Heart left ventricle (tissue), 16 donors: ENCODE measurements at places on chromosomes 1 and 21. TPM values are rescaled to one million over a fixed set of nuclear protein-coding genes. Genes with fewer than 3 reads are reported as not detected.

DNA sequence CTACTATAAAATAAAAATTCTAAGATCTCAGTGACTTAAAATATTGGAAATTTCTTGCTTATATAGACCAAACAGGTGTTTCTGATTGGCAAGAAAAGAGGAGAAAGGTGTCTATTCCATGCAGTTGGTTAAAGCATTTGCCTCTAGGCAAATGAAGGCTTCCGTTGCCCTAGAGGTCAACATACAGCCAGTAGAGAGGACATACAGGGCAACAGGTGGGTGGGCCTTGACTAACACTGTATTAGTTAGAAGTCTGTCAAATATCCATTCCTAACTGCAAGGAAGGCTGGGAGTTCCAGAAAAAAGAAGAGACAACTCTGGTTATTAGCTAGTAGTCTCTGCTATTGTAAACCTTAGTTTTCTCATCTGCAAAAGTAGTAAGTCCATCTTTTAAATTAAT is 43.0 kb downstream of the TNFSF4 start:
- DNase-seq, result no peak
- H3K36me3 ChIP-seq, result no peaks in the 10 kb centered on the region
- no peak overlapping the region for H3K4me3 ChIP-seq
- no peaks in the 10 kb centered on the region for H3K4me1 ChIP-seq

GRCh38 chr1:29504196-29504595 is 267.9 kb downstream of the PTPRU start:
- H3K36me3 ChIP-seq, result no peaks in the 10 kb centered on the region
- no peak overlapping the region for H3K27ac ChIP-seq
- peaks cover under 1% of the 10 kb centered on the region for H3K27me3 ChIP-seq
- DNase-seq, result no peak
- H3K4me3 ChIP-seq, result no peak overlapping the region

DNA sequence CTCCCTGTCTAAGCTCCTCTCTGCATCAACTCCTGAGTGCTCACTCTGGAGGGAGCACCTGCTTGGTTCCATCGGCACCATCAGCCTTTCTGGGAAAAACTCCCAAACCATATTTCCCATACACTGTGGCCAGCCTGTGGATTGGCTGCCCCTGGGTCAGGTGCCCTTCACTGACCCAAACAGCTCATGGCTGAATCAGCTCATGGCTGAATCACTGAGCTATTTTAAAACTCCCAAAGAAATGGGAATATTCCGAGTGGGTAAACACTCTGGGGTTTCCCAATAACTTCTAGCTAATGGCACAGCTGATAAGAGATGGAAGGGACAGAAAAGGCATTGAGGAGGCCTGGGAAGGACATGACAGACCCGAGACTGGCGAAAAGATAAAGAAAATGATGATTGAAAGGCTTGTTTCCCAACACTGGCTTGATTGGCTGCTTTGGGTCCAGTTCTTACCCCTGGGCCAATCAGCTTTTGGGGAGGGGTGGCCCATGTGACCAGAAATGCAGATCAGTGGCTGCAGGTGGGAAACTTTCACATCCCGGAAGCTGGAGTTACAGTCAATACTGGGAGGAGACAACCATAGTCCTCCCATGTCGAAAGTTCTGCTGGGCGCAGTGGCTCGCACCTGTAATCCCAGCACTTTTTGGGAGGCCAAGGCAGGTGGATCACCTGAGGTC is 37.3 kb upstream of the KAZN start:
- no peaks in the 10 kb centered on the region for H3K36me3 ChIP-seq
- no peaks in the 10 kb centered on the region for H3K27me3 ChIP-seq
- no peak overlapping the region for H3K4me3 ChIP-seq
- no peaks in the 10 kb centered on the region for H3K4me1 ChIP-seq
- H3K27ac ChIP-seq, result no peak overlapping the region

- H3K36me3 ChIP-seq, result no peaks in the 10 kb centered on the region
- no peaks in the 10 kb centered on the region for H3K27me3 ChIP-seq
- no peak overlapping the region for H3K4me3 ChIP-seq
- H3K4me1 ChIP-seq, result peaks cover 11% of the 10 kb centered on the region
- no peak for DNase-seq
Measured at GRCh38 chr1:171922999-171923398, 81.7 kb downstream of the DNM3 start.

DNA sequence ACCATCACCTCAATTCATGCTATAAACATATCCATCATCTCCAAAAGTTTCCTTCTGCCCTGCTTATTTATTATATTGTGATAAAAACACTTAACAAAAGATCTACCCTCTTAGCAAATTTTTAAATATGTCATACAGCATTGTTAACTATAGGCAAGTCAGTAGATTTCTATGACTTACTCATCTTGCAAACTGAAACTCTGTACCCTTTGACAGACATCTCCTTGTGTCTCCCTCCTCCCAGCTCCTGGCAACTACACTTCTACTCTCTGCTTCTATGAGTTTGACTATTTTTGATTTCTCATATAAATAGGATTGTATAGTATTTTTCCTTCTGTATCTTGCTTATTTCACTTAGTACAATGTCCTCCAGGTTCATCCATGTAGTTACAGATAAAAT is 174.8 kb downstream of the TNFSF18 start:
- no peaks in the 10 kb centered on the region for H3K36me3 ChIP-seq
- H3K4me3 ChIP-seq, result no peak overlapping the region
- no peaks in the 10 kb centered on the region for H3K27me3 ChIP-seq
- no peak for DNase-seq
- H3K4me1 ChIP-seq, result no peaks in the 10 kb centered on the region

DNA sequence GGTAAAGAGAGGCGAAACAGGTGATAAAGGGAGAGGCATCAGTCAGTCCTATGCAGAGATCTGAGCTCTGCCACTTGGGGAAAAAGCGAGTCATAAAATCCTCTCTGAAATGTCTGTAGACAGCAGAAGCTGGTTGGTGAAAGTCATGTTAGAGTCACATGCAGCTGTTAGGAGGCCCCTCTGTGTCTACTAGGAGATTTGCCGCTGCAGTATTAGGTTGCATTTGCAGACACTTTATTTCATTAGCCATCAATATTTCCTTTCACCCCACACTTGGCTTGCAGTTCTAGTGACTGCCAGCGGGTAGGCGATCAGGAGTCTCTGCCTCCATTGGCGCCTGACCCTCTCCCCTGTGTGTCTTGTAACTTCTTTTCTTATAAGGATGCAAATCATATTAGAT is 16.2 kb downstream of the ATP1A4 start:
- DNase-seq, result no peak
- H3K4me3 ChIP-seq, result no peak overlapping the region
- H3K36me3 ChIP-seq, result no peaks in the 10 kb centered on the region
- H3K4me1 ChIP-seq, result no peaks in the 10 kb centered on the region
- no peaks in the 10 kb centered on the region for H3K27me3 ChIP-seq
- no peak overlapping the region for H3K27ac ChIP-seq

DNA sequence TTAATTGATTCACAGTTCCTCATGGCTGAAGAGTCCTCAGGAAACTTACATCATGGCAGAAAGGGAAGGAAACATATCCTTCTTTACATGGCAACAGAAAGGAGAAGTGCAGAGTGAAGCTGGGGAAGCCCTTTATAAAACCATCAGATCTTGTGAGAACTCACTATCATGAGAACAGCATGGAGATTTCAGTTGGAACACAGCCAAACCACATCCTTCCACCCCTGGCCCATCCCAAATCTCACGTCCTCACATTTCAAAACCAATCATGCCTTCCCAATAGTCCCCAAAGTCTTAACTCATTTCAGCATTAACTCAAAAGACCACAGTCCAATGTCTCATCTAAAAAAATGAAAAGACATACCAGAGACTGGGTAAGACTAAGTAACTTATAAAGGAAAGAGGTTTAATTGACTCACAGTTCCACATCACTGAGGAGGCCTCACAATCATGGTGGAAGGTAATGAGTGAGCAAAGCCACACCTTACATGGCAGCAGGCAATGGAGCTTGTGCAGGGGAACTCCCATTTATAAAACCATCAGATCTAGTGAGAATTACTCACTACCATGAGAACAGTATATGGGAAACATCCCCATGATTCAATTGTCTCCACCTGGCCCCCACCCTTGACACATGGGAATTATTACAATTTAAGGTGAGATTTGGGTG is 105.2 kb downstream of the MRPL39 start:
- H3K27me3 ChIP-seq, result no peaks in the 10 kb centered on the region
- DNase-seq, result no peak
- no peaks in the 10 kb centered on the region for H3K4me1 ChIP-seq
- no peak overlapping the region for H3K27ac ChIP-seq
- H3K36me3 ChIP-seq, result no peaks in the 10 kb centered on the region
- H3K4me3 ChIP-seq, result no peak overlapping the region

DNA sequence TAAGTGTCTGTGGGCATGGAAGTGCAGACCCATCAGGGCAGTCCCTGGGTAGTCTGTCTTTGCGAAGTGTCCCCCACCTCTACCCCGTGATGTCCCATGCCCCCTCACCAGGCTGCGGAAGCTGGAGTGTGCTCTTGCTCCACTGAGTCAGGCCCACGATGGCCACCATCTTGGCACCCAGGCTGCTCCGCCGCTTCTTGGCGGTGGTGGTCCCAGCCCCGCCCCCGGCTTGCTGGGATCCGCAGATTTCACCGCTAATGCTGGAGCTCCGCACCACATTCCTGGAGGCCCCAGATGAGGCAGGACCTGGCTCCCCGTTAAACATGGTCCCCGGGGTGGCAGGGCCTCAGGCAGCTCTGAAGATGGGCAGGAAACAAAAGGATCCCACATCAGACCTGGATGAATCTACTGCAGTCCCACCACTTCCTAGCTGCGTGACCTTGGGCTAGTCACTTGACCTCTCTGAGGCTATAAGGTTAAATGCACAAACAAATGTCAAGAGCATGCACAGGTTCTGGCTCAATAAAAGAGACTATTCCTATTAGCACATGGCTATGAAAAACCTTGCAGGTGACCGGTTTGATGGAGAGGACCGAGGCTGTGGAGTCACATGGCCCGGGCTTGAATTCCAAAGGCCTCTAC is 23.8 kb downstream of the RIMS3 start:
- no peak for DNase-seq
- no peaks in the 10 kb centered on the region for H3K4me1 ChIP-seq
- no peaks in the 10 kb centered on the region for H3K36me3 ChIP-seq

GRCh38 chr1:116076831-116077230 is 34.4 kb upstream of the MAB21L3 start:
- no peak for DNase-seq
- no peak overlapping the region for H3K27ac ChIP-seq
- no peaks in the 10 kb centered on the region for H3K36me3 ChIP-seq
- H3K27me3 ChIP-seq, result no peaks in the 10 kb centered on the region
- no peak overlapping the region for H3K4me3 ChIP-seq

DNA sequence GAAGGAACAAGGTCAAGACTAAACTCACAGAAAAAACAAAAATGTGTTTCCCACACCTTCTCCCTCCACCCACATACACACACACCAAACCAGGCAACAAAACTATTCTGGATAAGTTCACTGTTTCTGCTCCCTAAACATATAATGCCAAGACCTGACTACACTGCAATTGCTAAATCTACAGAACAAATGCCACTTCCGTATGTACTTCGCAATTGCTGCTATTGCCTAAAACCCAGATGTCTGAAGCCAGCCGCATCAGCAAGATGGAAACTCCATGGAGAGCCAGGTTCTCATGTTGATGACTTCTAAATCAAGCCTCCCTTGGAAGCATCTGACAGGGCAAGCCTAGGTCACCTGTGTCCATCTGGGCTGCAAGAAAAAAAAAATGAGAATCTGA is 8.3 kb upstream of the AIM2 start:
- H3K27me3 ChIP-seq, result no peaks in the 10 kb centered on the region
- no peaks in the 10 kb centered on the region for H3K4me1 ChIP-seq
- DNase-seq, result no peak

- H3K4me3 ChIP-seq, result no peak overlapping the region
- H3K36me3 ChIP-seq, result no peaks in the 10 kb centered on the region
Measured at GRCh38 chr1:182203191-182203875, 141.8 kb upstream of the ZNF648 start.

DNA sequence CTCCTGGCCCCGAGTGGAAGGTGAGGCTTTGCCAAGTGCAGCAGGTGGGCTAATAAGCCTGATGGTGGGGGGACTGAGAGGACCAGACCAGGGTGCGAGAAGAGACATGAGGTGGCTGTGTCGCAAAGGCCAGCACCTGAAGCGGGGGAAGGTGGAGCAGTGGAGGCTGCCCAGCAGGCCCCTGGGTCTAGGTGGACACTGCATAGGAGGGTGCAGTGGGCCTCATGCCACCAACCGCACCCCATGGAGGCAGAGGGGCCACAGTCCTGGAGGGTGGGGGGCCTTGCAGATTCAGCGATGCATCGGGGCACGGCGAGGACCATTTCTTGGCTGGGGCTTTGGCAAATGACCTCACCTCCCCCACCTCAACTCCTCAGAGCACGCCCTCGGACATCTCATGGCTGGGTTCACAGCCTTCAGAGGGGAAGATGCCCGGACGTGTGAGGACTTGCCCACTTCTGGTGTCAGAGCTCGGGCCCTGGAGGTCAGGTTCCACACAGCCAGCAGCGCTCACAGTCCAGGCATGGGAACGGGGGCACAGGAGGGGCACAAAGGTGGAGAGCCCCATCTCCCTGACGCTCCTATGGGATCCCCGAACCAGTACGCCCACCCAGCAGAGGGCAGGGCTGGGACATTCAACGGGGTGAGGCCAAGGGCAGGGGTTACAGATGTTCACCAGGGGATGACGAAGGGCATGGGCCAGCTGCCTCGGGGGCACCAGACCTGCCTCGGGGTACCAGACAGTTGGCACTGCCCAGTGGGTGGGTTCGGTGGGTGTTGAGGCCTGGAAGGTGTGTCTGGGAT is 35.4 kb downstream of the UBE2G2 start:
- no peak overlapping the region for H3K27ac ChIP-seq
- H3K4me1 ChIP-seq, result no peaks in the 10 kb centered on the region
- peaks cover 29% of the 10 kb centered on the region for H3K36me3 ChIP-seq
- no peak overlapping the region for H3K4me3 ChIP-seq

DNA sequence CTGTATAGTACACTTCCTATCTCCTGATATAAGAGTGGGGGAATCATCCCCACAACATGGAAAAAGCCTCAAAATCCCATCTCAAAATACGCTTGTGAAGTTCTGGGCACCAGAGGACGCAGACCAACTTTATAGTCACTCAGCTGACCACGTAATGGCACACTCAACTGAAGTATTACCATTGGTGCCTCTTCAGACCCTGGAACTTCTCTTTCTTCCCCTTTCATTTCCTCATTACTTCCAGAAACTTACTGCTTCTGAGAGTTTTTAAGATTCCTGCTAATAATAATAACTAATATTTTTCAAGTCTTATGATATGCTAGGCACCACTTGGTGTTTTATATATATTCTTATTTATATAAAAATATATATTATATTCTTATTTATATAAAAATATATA is 202.6 kb downstream of the PTPRC start:
- no peak overlapping the region for H3K4me3 ChIP-seq
- no peaks in the 10 kb centered on the region for H3K27me3 ChIP-seq

GRCh38 chr1:13513895-13514546 is at the start of gene LRRC38:
Gene LRRC38 (minus strand): TSS chr1:13514003. CDS start chr1:13513593, 410 bp downstream.
- H3K27ac ChIP-seq, result no peak within 1 kb of the TSS
- H3K4me3 ChIP-seq, result no peak within 1 kb of the TSS

- no peaks in the 10 kb centered on the region for H3K4me1 ChIP-seq
- no peak overlapping the region for H3K4me3 ChIP-seq
- no peak overlapping the region for H3K27ac ChIP-seq
- no peaks in the 10 kb centered on the region for H3K36me3 ChIP-seq
Measured at GRCh38 chr1:228930479-228930957, 195.2 kb downstream of the RHOU start.

Gene PSMD4
- 181 TPM for total RNA-seq

Gene FAM110D
- total RNA-seq, result 2.5 TPM

Gene CALML6
- not detected for total RNA-seq

Gene GBP1
- 6.7 TPM for total RNA-seq

Gene NBPF20
- total RNA-seq, result 0.19 TPM

Gene DNASE2B
- not detected for total RNA-seq

Gene NUP210L
- total RNA-seq, result not detected

Gene LHX8
- total RNA-seq, result not detected
